ENCODE measurements at places on chromosomes 1 and 21.
A peak's percentile ranks its signal among the peaks of the same experiment; 100 is the strongest.

DNA sequence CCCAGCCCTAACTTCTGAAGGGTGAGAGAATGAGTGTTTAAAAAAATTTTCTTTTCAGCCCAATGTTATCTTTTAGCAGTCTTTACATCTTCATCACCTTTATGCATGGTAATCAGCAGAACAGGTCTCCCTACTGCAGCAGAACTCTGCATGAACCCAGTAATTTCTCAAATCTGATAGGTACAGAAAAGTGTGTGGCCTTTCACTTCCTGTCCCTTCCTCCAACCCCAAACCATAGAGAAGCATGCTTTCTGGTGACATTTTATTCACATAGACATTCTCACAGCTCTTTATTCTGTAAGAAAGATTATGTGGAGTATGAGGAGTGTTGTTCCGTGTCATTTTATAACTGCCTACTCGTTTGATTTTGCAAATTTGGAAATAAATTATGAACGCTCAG, 68.6 kb downstream of the RPAP2 start:
- DNase-seq = no peak

DNA sequence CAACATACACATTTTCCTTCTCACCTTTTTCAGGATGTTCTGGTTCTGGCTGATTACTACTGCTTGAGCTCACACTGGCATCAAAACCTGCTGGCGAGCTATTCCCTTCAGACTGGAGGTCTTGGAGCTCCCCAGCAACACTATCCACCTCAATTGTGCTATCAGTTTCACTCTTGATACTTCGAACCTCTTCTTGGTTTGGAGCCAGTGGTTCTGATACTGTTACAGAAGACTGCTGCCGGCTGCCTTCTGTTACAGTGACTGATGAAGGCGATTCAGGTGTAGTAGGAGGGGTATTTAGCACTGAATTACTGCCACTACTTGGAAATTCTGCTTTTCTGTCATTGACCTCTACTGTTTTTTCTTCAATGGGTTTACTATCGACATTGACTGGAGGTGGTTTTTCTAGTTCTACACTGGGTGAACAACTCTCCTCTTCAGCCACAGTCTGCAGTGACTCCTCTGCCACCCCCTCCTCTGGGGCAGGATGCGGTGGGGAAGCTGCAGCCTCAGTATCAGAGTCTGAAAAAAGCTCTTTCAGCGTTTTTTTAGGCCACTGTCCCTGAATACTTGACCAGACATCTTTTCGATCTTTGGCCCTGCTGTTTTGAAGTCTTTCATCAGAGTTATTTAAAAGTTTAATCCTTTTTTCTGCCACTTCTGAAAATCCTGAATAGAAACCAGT, 20.7 kb upstream of the RBM34 start:
- no peak for DNase-seq

DNA sequence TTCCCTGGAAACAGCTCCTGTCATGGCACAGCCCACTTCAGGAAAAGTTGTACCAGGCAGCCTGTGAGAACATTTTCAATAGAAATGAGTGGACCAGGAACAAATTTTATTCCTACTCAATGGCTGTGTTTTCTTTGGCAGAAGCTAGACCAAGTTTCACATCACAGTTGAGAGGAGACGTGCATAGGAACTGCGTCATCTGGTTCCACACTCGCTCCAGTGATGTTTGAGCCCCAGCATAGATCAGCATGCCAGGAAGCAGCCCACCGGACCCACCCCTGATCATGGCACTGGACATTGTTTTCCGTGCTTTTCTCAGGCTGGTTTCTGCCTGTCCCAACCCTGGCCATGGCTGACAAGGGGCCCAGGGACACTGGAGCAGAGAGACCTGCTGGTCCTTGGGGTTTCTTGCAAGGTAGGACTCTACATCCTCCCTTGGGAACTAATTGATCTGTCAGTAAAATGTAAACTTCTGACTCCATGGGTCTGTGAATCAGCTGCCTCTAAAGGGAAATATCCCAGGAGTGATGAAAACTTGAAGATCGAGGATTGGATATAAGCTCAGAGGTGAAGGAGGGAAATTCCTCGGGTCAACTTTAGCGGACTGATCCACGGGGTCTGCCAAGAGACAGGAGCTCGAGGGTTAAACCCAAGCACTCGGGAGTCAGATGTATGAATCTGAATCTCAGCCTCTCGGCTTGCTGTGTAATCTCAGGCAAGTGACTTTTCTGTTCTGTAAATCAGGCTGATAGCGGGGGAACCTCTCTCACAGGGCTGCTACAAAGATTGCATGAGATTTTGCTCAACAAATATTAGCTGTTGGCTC, 35.7 kb downstream of the NEK2 start:
- peak; percentile 77 for DNase-seq

DNA sequence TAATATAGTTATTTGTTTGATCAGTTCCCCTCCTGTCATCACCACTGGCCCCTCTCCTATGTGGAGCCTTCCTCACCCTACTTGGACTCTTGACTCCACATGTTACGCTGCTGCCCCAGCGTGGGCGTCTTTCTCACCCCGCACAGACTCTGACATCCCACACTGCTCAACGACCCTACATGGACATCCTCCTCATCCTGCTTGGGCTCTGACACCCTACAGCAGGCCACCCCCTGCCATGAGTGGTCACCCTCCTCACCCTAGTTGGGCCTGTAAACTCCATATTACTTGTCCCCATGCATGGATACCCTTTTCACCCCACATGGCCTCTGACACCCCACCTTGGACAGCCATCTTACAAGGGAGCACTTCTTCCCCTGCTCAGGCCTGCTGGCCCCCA, 21.0 kb downstream of the TTC4 start:
- no peak for DNase-seq

GRCh38 chr1:174743654-174744561, 255.8 kb upstream of the CACYBP start:
- no peak for DNase-seq

DNA sequence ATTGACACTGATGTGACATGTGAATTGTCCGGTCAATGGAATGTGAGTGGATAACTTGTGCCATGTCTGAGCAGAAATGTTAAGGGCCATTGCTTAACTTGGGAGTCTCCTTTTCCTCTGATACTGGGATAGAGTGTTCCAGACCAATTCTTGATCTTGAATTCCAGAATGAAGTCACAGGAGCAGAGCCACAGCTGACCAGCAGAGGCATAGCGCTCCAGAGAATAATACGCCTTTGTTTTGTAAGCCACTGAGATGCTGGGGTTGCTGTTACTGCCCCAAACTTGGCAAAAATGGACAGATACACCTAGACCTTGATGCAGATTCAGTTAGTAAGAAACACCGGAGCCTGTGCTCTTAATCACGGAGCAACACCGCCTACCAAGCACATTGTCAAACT, 6.3 kb downstream of the KCNJ6 start:
- DNase-seq = no peak

DNA sequence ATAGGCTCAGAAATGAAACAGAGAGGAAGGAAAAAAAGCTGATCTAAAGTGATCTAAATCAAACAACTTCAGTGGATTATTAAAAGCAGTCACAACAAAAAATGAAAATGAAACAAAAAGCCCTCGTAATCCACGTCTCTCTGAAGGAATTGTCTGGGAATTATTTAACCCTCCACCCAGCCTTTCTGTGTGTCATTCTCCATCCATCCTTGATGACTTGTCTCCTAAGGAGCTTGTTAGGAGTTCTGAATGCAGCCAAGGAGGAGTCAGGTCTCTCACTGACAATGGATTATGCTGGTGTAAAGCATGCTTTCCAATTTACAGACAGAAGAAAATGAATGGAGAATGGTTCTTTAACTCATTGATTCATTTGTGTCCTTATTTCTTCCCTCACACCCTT, 359.3 kb upstream of the RUNX1 start:
- no peak for DNase-seq

GRCh38 chr1:166145499-166145898, 21.3 kb downstream of the FAM78B start:
- no peak for DNase-seq

DNA sequence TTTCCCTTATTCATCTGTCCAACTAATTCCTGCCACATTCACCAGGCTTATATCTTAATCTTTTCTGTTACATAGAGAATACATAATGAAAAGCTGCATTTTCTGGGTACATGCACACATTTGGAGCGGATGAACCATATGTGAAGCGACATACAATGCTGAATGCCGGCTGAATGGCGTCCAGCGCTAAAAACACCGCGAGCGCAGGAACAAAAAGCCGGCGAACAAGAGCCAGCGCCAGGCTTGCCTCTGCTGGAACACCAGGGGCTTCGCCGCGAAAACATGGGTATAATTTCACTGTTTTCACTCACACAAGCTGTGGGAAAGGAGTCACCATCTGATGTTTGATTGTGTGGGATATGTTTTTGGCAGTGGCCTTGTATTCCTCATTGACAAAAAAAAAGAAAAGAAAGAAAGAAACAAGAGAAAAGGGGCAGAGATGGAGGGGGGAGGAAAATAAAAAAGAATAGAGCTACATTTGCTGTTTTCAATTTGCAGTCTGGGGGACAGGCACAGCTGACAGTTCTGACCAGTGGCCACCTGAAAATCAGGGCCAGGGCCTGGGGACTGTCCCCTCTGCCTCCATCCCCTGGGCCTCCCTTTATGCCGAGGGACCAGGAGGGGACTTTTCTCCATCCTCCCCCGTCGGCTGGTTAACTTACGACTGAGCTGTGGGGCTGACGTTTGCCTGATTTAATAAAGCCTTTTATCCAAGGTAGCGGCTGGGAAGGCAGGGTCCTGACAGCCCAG, 70.2 kb upstream of the OLIG2 start:
- DNase-seq = no peak

DNA sequence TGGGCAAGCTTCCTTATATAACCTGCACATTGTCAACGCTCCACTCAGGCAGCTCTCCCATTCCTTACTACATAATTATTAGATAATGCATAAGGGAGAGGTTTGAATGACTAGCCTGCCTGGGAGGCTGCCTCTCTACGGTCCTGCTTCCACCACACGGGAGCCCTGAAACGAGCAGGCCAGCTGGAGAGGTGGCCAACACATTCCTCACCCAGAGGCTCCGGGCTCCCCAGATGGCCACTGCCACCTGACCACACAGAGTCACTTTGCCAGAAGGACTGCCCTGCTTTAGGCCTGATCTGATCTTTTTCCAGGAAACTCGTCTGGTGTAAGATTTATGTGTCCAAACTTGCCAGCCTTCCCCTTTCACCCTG, 27.9 kb downstream of the HIVEP3 start:
- DNase-seq = no peak

- no peak for DNase-seq
Measured at GRCh38 chr21:26465916-26466315, 107.2 kb downstream of the CYYR1 start.

- no peak for DNase-seq
Measured at GRCh38 chr1:10146391-10146790, 64.0 kb upstream of the KIF1B start.

DNA sequence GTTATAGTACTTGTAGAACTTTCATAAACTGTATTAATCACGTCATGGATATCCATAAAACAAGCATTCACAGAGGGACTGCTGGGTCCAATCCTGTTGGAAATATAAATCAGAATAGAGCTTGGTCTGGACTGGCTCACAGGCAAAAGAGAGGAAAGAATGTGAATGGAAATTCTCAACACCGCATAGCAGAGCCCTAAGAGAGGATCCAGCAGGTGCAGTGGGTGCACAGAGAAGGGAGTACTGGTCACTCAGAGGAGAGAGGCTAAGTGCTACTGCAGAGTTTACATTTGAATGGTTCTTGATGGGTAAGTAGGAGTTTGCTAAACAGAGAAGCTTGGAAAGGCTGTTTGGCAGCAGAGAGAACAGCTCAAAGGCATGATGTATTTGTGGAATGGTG, 231.7 kb downstream of the PAPPA2 start:
- no peak for DNase-seq

- DNase-seq = no peak
Measured at GRCh38 chr1:155014709-155015508, 12.3 kb downstream of the ZBTB7B start.

GRCh38 chr1:164703463-164703862, 144.5 kb downstream of the PBX1 start:
- no peak for DNase-seq

GRCh38 chr1:170214117-170215032, 68.6 kb downstream of the NTMT2 start:
- DNase-seq = no peak

- no peak for DNase-seq
Measured at GRCh38 chr1:36182734-36183133, 26.8 kb downstream of the MAP7D1 start.

DNA sequence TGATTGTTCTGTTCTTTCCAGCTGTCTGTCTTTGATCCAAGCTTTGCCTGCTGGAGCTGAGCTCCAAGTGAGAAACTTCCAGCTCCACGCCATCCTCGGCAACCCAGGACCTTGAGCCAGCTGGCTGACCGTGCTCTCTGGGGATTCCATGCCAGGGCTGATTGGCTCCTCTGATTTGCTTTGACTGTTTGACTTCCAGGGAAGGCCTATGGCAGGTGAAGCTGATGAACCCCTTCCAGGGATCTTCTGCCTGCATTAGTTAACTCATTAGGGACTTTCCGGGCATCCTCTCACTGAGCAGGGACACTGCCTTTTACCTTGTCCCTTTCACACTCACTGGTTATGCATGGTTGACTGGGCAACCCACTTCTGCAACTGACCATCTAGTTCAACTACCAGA, 406.1 kb downstream of the RPS6KC1 start:
- DNase-seq = no peak
